ENCODE measurements at places on chromosomes 2 and 18.
A peak's percentile ranks its signal among the peaks of the same experiment; 100 is the strongest.

DNA sequence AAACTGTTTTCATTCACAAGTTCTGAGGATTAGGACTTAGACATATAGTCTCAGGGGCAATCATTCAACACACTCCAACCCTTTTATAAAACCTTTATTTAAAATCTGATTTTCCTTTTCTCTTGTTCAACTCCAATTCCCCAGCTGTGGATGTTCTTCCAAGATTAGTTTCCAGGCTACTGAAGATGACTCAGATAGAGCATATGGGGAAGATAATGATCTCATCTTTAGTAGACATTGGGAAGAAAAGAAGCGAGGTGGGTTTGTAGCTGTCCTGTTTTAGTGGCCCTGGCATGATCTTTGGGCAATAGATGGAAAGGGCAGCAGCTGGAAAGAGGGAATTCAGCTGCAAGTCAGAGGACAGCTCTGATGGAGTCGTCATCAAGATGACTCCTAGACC, 247.7 kb upstream of the CCDC68 start:
- DNase-seq, result no peak

DNA sequence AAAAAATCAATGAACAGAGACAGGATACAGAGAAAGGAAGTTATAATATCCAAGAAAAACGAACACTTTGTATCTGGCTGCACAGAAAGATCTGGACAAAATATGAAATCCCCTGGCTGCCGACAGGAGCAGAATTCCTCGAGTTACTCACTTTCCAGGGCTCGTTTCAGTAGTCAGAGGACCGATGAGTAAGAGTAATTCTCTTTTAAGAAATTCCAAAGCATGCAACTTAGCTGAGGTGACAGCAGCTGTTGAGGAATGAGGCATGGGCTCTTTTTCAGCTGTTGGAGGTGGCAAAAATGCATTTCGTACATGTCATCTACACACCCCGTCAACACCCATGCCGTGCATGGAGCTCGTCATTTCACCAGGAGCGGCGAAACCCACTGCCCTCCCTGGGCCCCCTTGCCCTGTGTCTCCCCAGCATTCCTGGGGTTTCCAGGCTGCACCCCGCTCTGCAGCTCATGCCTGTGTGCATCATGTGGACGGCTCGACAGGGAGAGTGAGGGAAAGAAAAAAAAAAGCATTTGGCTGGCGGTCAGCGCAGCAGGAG, 210.8 kb upstream of the SMIM21 start:
- DNase-seq, result no peak

DNA sequence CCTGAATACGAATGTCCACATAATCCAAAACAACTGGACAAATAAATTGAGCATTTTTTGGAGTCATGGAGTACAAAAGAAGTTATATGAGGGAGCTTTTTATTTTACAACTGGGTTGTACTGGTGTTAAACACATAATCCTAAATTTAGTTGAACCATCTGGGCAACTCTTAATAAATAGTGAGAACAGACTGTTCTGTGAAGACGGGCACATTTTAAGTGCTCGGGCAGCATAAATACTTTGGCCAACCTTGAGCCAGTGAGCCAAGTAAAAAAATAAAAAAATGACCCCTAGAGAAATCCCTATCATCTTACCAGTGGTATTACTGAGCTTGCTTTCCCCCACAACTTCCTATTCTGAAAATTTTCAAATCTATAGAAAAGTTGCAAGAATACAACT, 50.9 kb upstream of the PSME4 start:
- no peak for DNase-seq

- DNase-seq, result peak; percentile 76
Measured at GRCh38 chr18:63445037-63445436, 22.8 kb upstream of the VPS4B start.

GRCh38 chr18:56593906-56594305, 44.5 kb downstream of the TXNL1 start:
- DNase-seq, result no peak

- peak; percentile 53 for DNase-seq
Measured at GRCh38 chr2:111139637-111140317, 19.1 kb downstream of the BCL2L11 start.

DNA sequence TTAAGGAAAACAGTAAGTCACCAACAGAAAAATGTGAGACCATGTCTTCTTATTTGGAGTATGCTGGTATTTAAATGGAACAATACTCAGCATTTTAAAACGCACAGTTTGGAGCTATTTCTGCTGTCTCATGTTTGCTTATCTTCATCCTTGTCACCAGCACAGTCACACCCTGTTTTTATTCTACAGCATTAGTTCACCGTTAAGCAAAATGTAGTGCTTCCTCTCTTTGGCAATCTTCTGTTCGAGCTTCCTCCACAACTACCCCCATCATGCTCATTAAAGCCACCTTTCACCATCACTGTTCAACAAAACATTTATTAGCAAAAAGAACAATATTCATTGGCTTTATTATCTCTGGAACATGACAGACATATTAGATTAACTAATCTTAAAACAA, 64.0 kb downstream of the SLC40A1 start:
- no peak for DNase-seq

- DNase-seq, result no peak
Measured at GRCh38 chr2:236238751-236239150, 25.5 kb downstream of the ASB18 start.

DNA sequence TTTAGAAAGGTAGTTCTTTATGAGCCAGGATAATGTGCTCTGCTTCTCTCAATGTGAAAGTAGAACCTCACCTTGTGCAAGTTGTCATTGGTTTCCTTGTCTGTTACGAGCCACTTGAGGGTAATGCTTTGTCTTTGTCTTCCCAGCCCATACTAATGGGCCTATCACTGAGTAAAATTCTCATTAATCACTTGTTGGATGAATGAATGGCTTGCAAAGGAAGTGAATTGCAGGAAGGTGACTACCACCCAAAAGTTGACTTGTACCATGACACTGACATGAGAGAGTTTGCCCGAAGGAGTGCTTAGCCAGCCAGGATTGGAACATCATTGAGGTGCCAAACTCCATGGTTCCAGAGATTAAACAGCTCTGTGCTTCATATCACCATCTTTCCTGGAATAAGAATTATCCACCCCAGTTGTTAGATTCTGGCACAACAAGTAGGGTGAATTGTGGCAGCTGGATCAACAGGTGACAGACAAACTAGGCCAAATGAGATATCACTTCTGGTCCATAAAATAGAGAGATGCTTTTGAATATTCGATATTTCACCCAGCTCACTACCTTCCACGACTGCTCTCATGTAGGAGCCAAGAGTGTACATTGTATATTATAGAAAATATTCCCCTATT, 20.5 kb upstream of the CD28 start:
- no peak for DNase-seq

- no peak for DNase-seq
Measured at GRCh38 chr18:74972354-74972753, 236.6 kb downstream of the PTGR3 start.

DNA sequence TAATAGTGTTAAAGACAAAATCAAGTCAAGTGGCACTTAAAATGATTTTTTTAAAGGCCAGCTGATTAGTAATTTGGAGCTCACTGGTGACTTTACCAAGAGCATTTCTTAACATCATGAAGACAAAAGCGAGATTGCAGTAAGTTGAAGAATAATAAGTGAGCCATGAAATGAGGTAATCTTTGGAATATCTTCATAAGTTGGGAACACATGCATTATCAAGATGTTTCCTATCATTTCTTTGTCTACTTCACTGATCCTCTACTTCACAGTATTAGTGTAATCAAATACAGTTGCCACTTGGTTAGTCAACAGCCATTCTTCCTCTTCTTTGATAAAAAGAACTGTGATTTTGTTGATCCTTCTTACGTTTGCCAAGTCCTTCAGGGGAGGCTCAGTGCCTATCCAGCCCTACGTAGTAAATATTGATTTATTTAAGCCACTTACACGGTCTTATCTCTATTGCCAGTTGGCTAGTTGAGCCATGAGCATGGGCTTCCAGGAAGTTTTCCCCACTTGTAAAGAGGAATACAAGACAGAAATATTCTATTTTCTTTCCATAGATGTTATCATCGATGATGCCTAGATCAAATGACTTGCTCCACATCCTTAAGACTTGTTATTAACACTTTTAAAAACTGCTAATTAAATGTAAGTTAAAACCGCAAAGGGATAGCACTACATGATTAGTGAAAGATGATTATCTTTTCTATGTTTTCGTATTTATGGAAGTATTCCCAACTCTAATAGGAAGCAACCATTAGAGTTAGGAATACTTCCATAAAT, 46.1 kb downstream of the YES1 start:
- no peak for DNase-seq

Data from epithelial cell of prostate (primary cell).